ENCODE measurements at places on chromosomes 7 and 10.

GRCh38 chr7:132333301-132333700 lies 243.0 kb downstream of the PLXNA4 start:
- H3K4me3 ChIP-seq = no peak overlapping the region
- H3K27ac ChIP-seq = no peak overlapping the region
- H3K4me1 ChIP-seq = no peaks in the 10 kb centered on the region
- DNase-seq = no peak
- H3K36me3 ChIP-seq = no peaks in the 10 kb centered on the region

GRCh38 chr10:125994601-125995000 lies 98.2 kb downstream of the FANK1 start:
- no peaks in the 10 kb centered on the region for H3K4me1 ChIP-seq
- H3K4me3 ChIP-seq = no peak overlapping the region
- DNase-seq = no peak

GRCh38 chr10:116098411-116099022 lies 174.5 kb downstream of the GFRA1 start:
- no peak overlapping the region for H3K4me3 ChIP-seq
- no peaks in the 10 kb centered on the region for H3K27me3 ChIP-seq
- no peaks in the 10 kb centered on the region for H3K4me1 ChIP-seq
- no peaks in the 10 kb centered on the region for H3K36me3 ChIP-seq
- H3K27ac ChIP-seq = no peak overlapping the region
- no peak for DNase-seq

- no peaks in the 10 kb centered on the region for H3K36me3 ChIP-seq
- no peak overlapping the region for H3K27ac ChIP-seq
- no peaks in the 10 kb centered on the region for H3K4me1 ChIP-seq
- H3K27me3 ChIP-seq = no peaks in the 10 kb centered on the region
These were observed 160.3 kb downstream of the PAXIP1 start for GRCh38 chr7:154842591-154842990.

DNA sequence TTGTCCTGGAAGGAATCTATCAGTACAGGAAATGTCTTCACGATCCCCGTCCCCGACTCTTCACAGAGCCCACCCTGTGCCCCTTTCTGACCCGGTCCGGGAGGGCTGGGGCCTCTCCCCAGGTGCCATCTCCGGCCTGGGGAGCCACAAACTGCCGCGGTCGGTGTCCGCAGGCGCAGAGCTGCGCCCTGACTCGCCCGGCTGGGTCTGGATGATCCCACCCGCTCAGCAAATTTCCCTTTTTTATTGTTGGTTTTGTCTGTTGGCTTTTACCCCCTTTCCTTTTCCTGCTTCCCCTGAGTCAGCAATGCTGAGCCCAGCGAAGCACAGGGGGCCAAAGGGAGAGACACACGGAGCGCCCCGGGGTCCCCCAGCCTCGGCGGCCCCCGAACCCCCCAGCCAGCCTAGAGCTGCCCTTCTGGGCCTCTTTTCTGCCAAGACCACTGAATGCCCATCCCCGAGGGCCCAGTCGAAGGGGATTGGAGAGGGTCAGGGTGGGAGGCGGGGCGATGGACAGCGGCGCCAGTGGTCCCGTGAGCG lies 30.9 kb downstream of the LEP start:
- peaks cover 4% of the 10 kb centered on the region for H3K4me1 ChIP-seq
- H3K4me3 ChIP-seq = no peak overlapping the region
- DNase-seq = no peak
- no peaks in the 10 kb centered on the region for H3K36me3 ChIP-seq
- no peaks in the 10 kb centered on the region for H3K27me3 ChIP-seq

DNA sequence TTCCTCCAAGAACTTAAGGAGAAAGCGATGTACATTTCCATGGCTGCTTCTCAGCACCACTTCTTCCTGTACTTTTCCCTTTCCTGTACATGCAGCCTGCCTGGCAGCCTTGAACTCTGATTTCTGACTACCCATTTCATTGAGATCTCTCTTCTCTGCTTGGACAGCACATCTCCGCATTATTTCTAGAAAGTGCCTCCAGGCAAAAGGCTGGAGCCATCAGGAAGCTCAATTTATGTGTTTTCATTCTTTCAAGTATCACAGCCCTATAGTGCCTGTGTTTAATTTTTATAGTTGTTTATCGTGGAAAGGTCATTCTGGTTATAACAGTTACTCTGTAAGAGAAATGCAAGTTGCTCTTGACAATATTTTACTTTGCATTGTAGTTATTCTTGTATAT lies 688.0 kb upstream of the ANKRD30A start:
- no peak for DNase-seq
- no peaks in the 10 kb centered on the region for H3K36me3 ChIP-seq
- no peaks in the 10 kb centered on the region for H3K27me3 ChIP-seq
- no peak overlapping the region for H3K4me3 ChIP-seq
- H3K4me1 ChIP-seq = no peaks in the 10 kb centered on the region

GRCh38 chr7:135231686-135232085 lies 2.0 kb upstream of the STRA8 start:
- no peaks in the 10 kb centered on the region for H3K36me3 ChIP-seq
- H3K4me3 ChIP-seq = no peak overlapping the region
- DNase-seq = no peak
- H3K4me1 ChIP-seq = no peaks in the 10 kb centered on the region
- no peaks in the 10 kb centered on the region for H3K27me3 ChIP-seq
- H3K27ac ChIP-seq = no peak overlapping the region

GRCh38 chr10:97069576-97070362 lies 116.0 kb downstream of the SLIT1 start:
- no peaks in the 10 kb centered on the region for H3K36me3 ChIP-seq
- DNase-seq = no peak
- H3K27me3 ChIP-seq = no peaks in the 10 kb centered on the region
- no peak overlapping the region for H3K27ac ChIP-seq

- DNase-seq = no peak
- H3K36me3 ChIP-seq = peaks cover 12% of the 10 kb centered on the region
- no peak overlapping the region for H3K4me3 ChIP-seq
- H3K4me1 ChIP-seq = peaks cover 15% of the 10 kb centered on the region
- no peak overlapping the region for H3K27ac ChIP-seq
- H3K27me3 ChIP-seq = no peaks in the 10 kb centered on the region
These were observed 8.2 kb downstream of the MAFK start for GRCh38 chr7:1538544-1539180.

- DNase-seq = no peak
- no peaks in the 10 kb centered on the region for H3K36me3 ChIP-seq
- no peak overlapping the region for H3K27ac ChIP-seq
- H3K4me3 ChIP-seq = no peak overlapping the region
- peaks cover 7% of the 10 kb centered on the region for H3K4me1 ChIP-seq
These were observed 6.1 kb downstream of the CYP26A1 start for GRCh38 chr10:93079663-93080349.

GRCh38 chr10:61821153-61821552 lies 80.3 kb upstream of the ARID5B start:
- H3K4me3 ChIP-seq = no peak overlapping the region
- no peaks in the 10 kb centered on the region for H3K27me3 ChIP-seq
- H3K27ac ChIP-seq = no peak overlapping the region
- no peaks in the 10 kb centered on the region for H3K36me3 ChIP-seq
- H3K4me1 ChIP-seq = no peaks in the 10 kb centered on the region
- DNase-seq = no peak

- no peak overlapping the region for H3K27ac ChIP-seq
- DNase-seq = no peak
- H3K36me3 ChIP-seq = no peaks in the 10 kb centered on the region
- H3K27me3 ChIP-seq = no peaks in the 10 kb centered on the region
- H3K4me3 ChIP-seq = no peak overlapping the region
These were observed 72.6 kb upstream of the FHIP2A start for GRCh38 chr10:114749014-114749413.

DNA sequence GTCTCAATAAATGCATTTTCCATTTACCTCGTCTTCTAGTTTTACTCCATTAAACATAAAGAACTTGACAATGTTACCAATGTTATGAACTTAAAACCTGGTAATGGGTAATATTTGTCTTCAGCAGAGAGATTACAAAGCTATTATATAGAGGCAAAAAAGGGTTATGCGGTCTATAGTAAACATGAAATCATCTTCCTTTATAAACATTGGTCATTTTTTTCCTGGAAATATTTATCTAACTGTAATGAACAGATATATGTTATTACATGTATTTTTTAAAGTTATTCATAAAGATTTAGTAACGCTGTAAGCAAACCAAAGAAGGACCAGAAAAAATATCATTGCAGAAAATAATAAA lies 1.3 kb downstream of the VWDE start:
- DNase-seq = no peak
- H3K36me3 ChIP-seq = no peaks in the 10 kb centered on the region
- H3K4me3 ChIP-seq = no peak overlapping the region
- no peaks in the 10 kb centered on the region for H3K27me3 ChIP-seq
- no peaks in the 10 kb centered on the region for H3K4me1 ChIP-seq

DNA sequence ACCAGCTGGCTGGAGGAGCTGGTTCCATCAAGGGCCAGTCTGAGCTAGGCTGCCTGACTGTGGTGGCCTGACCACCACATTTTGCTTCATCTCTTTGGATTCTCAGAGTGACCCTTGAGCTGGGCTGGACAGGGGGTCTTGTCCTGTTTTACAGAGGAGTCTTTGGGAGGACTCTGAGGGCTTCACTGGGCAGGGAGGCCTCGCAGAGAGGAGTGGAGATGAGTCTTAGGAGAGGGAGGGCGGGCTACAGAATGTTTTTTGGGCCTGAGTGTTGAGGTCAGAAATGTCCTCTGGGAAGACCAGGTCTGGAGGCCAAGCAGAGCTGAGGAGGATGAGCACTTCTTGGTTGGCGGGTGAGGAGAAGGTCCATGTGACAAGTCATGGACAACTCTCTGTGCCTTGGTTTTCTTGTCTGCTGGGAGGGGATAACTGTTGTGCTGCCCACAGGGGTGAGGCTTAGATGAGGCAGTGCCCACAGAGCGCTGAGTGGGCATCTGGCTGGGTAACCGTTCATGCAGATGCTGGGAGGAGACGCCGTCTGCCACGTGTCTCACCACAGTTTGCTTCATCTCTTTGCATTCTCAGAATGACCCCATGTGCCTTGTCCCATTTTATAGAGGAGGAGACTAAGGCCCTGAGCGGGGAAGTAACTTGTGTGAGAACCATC lies 9.4 kb downstream of the TSPAN15 start:
- DNase-seq = no peak
- no peaks in the 10 kb centered on the region for H3K36me3 ChIP-seq
- H3K27ac ChIP-seq = no peak overlapping the region
- H3K4me3 ChIP-seq = no peak overlapping the region
- H3K4me1 ChIP-seq = no peaks in the 10 kb centered on the region

DNA sequence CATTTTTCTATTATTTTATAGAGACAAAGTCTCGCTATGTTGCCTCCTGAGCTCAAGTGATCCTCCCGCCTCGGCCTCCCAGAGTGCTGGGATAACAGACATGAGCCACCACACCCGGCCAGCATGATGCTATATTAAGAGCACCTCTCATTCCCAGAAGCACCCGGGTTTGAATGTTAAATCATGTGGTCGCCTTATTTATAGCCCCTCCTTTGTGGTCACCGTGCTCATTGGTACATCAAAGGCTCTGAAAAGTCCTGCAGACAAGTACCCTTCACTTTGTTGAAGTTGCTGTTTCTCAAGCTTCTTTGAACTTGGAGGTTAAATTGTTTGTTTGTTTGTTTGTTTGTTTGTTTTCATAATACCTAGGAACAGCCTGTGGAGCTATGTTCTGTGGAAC lies 40.0 kb downstream of the CLIP2 start:
- no peaks in the 10 kb centered on the region for H3K4me1 ChIP-seq
- peaks cover 3% of the 10 kb centered on the region for H3K36me3 ChIP-seq
- no peak overlapping the region for H3K27ac ChIP-seq
- H3K27me3 ChIP-seq = no peaks in the 10 kb centered on the region

DNA sequence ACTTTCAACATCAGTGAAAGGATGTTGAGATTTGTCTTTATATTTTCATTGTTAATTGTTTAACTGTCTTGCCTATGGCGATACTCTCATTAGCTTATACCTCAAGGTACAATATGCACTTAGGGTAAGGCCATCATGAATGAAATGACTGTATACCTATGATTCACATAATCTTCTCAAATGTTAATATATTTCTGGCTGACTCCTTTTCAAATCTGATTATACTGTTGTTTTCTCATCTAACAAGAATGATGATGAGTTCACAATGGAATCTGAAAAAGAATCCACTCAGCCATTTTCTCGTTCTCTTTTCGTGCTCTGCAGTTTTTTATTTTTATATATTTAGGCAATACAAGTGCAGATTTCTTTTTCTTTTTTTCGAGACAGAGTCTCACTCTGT lies 159.1 kb downstream of the ARHGAP12 start:
- H3K4me1 ChIP-seq = no peaks in the 10 kb centered on the region
- H3K27me3 ChIP-seq = no peaks in the 10 kb centered on the region
- no peak overlapping the region for H3K27ac ChIP-seq

DNA sequence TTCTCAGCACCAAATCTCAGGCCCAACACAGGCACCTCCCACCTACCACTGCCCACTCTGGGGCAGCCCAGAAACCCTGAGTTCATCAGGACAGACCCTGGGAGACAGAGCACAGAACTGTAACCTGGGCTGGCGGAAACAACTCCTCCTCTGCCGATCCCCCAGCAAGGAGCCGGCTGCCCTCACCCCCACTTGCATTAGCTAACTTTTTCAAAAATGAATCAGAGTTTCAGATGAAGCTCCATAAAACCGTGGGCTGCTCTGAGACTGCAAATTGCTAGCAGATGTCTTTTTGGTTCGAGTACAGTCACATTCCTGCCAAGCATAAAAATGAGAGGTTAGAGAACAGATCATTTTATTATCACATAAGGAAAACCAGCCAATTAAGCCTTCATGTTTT lies 93.4 kb upstream of the PARD3 start:
- H3K36me3 ChIP-seq = no peaks in the 10 kb centered on the region
- no peak overlapping the region for H3K4me3 ChIP-seq
- H3K4me1 ChIP-seq = peaks cover 2% of the 10 kb centered on the region
- no peak overlapping the region for H3K27ac ChIP-seq
- no peaks in the 10 kb centered on the region for H3K27me3 ChIP-seq

DNA sequence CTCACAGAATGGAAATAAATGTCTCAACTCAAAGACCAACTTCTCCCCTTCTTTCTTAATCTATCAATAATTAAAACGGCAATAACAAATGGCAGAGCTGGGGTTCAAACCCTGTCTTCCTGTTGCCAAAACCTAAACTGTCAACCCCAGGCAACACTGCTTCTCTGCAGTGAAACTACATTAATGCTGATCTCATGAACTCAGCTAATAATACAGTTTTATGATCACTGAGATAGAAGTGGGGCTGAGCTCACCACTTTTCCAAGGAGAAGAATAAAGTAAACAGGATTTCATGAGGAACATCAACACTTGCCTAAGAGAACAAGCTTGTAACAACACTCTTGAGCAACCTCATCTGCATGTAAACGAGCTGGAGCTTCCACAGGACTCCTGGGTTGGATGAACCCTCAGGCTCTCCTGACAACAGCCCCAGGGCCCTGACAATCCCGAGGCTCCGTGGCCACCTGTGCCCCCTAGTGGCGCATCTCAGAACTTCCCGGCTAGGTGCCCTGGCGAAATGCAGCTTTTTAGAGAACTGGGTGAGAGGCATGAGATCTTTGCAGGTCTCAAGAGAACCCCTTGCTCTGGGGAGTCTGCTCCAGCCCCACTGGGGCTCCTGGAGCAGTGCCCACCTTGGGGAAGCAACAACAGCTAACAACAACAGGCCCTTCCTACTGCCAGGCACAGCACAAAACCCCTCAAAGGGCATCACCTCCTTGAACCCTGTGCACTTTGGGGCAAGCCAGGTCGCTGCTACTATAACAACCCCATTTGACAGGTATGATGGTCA lies 169.3 kb downstream of the SH3PXD2A start:
- no peaks in the 10 kb centered on the region for H3K36me3 ChIP-seq
- peaks cover 2% of the 10 kb centered on the region for H3K4me1 ChIP-seq
- no peak overlapping the region for H3K4me3 ChIP-seq
- 0 out of 2 replicates have a peak, but pooled peaks cover 1% of the 10 kb centered on the region for H3K27me3 ChIP-seq

GRCh38 chr10:129660569-129660968 lies 193.5 kb downstream of the MGMT start:
- no peaks in the 10 kb centered on the region for H3K36me3 ChIP-seq
- H3K27me3 ChIP-seq = no peaks in the 10 kb centered on the region
- no peaks in the 10 kb centered on the region for H3K4me1 ChIP-seq
- DNase-seq = no peak
- no peak overlapping the region for H3K27ac ChIP-seq
